ENCODE measurements at places on chromosomes 7 and 10.

DNA sequence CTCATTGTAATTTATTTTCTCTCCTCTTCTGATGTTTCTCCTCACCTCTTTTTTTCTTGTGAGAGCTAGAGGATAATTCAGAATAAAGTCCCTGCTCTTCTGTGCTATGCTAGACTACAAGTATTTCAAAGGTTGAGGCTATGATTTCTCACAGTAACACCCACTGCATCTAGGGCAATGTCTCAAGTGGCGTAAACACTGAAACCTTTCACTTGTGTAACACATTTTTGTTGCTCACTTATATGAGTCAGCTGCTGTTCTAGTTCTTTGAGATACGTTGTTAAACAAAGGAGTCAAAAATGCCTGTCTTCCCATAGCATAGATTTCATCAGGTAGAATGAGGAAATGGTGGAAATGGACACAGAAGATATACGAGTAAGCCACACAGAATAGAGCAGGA is 305.1 kb upstream of the PITRM1 start:
- DNase-seq, result no peak

GRCh38 chr10:63236113-63236935 is 103.2 kb downstream of the NRBF2 start:
- no peak for DNase-seq

GRCh38 chr10:110502851-110503301 is 5.2 kb downstream of the DUSP5 start:
- DNase-seq, result no peak

DNA sequence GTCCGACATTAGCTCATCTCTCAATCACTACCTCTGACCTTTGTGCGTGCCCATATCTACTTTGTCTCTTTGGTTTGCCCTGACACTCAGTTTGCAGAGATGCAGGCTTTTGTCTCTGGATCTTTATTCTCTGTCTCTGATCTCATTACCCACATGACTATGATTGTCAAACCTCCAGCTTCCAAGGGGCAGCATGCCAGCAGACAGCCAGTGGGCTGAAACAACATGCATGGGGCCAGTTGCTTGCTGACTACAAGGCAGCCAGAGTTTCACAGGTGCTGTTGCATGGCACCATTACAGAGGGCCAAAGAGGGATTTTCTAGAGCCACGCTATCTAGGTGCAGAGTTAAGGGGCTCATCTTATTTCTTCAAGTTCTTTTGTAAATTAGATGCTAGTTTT is 146.2 kb downstream of the SPAG6 start:
- no peak for DNase-seq

DNA sequence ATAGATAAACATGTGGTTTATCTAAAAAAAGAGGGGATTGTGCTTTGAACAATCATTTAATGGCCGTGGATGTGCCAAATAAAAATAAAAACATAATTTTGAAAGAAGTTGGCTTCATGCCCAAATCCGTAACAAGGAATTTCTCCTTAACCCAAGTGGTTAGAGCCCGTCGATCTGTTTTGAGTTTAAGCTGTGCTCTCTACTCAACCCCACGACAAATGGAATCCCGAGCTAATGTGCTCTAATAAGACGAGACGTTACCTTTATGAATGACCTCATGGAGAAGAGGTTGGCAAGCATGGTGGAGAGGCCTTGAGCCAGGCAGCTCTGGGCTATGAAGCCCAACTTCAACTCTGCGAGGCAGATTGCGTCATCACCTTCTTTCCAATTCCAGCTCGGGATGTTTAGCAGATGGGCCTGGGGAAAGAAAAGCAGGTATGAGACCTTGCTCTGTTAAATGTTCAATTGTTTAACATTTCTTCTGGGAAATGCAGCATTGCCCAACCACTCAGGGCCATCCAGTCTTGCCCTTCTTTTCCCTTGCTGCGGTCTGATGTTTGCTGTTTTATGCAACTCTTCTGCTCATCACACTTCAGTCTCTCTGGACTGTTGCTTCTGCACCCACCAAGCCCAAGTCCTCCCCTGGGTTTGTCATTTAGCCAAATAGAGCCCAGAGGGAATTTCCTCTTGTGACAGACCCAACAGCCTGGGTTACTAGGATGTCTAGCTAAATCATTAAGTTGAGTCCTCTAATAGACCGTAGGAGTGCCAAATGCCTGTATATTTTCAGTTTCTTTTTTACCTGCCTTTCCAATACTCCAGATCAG is 564.6 kb downstream of the KCNMA1 start:
- no peak for DNase-seq

DNA sequence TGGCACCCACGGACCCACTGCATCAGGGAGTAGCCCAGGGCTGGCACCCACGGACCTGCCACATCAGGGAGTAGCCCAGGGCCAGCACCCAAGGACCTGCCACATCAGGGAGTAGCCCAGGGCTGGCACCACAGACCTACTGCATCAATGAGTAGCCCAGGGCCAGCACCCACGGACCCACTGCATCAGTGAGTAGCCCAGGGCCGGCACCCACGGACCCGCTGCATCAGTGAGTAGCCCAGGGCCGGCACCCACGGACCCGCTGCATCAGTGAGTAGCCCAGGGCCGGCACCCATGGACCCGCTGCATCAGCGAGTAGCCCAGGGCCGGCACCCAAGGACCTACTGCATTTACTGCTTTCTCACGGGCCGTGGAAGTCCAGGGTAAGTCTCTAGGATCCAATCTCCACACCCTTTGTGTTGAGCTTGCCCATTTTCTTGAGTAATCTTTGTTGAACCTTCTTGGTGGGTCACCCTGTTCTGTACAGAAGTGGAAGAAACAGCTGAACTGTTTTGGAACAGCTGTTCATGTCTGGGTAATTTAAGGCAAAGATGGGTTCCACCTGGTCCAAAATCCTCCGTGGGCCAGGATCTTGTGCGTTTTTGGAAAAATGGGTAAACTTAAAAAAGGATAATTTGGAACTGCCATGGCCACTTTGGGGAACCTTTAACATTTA is 69.0 kb downstream of the VIPR2 start:
- no peak for DNase-seq
